ENCODE measurements at places on chromosomes 2 and 18.
A peak's percentile ranks its signal among the peaks of the same experiment; 100 is the strongest.

- DNase-seq, result no peak
Observed at GRCh38 chr2:121860758-121861227, 105.3 kb downstream of the TSN start.

DNA sequence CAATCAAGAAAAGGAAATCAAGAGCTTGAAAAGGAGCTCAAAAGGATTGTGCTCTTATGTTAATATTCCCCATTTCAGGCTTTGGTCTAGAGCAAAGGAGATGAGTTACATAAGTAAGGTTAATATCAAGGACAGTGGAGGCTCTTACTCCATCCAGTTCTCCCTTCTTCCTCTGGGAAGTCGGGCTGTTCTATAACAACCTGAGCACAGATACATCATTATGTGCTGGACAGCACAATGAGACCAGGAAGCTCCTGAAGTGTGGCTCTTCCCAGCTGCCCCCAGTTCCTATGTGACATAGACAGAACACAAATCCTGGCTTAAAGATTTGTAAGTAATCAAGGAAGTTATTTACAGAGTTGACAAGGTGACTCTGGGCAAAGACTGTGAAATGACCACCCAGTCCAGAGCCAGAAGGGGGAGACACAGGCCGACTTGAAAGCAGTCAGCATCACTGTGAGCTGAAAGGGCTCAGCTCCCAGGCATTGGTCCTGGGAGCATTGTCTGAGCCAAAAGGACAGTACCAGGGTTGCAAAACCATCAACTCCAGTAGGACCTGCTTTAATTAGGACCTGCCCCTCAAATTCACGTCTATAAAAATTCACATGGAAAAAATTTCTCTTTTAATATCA lies 917.6 kb upstream of the ACVR2A start:
- DNase-seq, result peak; percentile 78

DNA sequence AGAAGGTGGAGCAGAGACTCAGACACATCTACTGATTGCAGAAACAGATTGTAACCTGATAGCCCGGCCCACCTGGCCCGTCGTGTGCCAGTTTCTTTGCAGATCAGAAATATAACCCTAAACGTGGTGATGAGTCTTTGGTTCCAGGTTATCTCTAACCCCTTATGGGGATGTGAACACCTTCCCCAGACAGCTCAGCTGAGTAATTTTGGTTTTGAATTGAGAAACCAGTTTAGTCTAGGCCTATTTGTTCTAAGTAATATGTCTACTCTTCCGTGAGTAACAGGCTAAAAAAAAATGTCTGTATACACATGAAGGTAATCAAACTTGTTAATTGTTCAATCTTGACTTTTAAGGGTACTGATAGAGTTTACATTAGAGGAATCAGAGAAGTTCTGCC lies 35.7 kb downstream of the RASGRP3 start:
- DNase-seq, result no peak

DNA sequence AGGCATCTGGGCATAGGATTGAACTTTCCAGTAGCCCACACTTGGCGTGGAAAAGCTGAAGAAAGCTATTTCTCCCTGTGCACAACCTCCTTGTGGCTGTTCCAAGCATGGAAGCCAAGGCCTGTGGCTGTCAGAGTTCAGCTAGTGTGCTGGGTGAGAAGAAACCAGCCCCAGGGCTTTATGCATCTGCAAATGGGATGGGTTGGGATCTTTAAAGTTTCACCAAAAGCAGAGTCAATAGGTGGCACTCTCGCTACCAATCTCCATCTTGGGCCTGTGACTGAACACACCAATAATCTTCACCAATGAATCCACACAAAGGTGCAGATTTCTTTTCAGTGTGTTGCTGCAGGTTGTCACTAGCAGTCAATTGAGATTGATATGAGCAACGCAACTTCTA lies 542.8 kb downstream of the NRXN1 start:
- DNase-seq, result no peak

DNA sequence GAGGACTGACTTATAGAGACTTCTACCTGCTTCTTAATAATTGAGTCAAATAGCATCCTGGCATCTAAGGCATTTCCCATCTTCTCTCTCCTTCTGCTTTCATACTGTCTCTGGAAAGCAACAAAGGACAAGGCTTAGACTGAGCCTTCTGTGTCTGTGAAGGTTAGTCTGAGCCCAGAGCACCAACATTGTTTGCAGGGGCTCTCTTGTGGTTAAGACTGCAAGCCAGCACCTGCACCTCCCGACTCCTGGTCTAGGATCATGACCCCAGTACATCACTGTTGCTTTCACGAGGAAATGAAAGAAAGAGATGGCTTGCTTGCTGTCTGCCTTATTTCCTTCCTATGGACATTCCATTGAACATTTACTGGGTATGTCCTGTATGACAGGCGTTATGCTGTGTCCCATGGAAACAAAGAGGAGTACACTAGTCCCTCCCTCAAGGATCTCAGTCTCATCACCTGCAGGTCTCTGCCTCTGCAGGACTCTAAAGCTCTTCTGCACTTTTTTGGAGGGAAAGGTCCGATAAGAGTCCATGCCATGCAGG lies 315.8 kb upstream of the EPAS1 start:
- DNase-seq, result no peak

- DNase-seq, result no peak
Observed at GRCh38 chr2:149084924-149085795, 46.7 kb downstream of the LYPD6B start.

- no peak for DNase-seq
Observed at GRCh38 chr2:180846756-180847472, 133.5 kb upstream of the UBE2E3 start.

DNA sequence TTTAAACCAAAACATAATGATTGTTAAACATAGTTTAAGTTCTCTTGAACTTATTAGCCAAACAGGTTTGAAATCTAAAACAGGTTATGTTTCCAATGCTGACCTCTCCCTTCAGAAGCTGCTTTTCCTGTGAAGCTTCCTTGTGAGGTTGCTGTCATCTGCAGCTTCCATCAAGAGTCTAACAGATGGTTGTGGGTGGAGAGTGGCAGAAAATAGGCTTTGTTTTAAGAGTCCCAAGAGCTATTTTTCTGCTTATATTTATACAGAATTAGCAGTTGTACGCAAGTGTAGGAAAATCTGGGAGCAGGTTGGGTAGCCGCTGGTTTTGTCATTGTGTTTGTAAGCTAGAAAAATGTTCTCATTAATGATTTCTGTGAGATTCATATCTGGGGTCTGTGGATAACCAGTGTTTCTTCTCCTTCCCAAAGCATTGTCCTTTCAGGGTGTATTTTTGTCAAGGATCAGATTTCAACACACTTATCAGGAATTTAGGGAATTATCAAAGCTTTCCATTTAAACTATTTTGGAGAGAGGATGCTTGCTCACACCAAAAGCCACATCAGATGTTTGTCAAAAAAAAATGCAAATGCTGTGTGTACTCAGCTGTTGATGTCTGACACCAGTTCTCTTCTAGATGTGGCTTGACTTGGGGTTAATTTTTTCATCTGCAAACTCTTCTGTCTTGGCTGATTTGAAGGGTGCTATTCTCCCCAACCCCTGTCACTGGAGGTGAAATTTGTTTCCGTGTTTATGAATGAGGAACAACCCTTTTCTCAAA lies 78.1 kb upstream of the KIF5C start:
- DNase-seq, result no peak

DNA sequence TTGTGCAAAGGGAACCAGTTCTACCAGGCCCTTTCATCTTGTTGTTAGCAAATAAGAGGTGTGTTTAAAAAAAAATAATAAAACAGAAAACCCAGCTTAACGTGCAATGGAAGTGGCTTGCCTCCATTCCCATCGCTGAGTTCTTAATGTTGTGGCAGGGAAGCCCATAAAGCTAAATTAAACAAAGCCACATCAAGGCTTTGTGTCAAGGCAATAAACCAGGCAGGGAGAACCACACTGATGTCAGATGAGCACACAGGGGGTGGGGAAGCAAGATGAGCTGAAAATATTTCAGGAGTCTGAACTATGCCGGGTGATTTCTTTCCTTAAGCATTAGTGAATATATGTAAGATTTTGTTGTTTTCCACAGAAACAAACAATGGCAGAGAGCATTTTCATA lies 73.5 kb downstream of the PHLPP1 start:
- DNase-seq, result peak; percentile 13

GRCh38 chr18:35646449-35646848 lies 64.9 kb downstream of the GALNT1 start:
- DNase-seq, result no peak

DNA sequence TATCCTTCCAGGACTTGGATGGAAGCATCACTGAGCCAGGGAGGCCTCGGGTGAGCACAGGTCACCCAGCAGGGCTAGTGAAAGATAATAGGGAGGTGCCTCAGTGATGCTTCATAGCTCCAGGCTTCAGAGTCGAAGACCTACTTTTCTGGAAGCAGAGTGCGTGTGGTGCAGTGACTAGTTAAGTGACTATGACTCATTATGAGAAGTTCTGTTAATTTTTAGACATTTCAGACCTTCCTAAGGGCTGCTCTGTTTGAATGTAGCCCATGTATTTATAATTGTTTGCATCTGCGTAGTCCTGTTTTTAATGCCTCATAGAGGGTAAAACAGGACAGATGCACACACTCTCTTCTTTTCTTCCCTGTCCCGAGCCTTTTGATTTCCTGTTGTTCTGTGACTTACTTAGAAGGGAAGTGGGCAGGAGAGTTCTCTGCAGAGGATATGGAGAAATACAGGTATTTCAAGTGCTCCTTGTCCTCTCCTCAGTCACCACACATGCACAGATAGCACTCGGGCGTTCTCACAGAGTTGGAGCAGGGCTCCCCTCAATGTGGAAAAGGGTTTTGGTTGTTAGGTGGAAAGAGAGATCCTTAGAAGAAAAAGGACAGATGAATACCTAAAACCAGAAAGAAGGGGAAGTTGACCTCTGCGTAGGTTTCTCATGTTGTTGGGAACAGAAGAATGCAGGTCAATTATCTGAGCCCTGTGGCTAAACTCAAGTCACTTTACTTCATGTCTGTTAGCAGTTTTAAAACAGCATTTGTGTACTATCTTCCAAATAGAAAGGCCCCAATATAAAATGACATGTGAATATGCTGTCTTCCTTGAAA lies 34.7 kb downstream of the RALB start:
- DNase-seq, result no peak

GRCh38 chr2:238240757-238241711 lies 1.2 kb upstream of the HES6 start:
- peak; percentile 96 for DNase-seq

DNA sequence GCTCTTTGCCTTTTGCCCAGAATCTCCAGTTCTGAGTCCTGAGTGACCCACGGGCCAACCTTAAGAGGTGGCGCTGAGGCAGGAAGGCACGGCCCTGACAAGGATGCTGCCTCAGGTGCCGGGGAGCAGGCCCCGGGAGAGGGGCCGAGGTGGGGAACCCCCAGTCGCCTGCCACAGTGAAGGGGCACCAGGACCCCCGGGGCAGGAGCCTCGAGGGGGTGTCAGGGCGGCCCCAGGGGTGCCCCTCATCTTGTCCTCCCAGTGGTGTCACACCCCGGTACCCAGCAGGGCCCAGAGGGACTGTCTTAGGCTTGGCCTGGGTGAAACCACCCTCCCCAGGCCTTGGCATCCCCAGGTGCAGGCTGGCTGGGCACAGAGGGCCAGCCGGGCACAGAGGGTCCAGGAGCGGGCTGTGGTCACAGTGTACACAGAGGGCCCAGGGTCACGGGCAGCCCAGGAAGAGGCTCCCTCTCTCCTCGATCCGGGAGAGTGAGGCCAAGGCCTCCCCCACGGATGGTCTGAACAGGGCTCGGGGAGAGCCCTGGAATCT lies 1.0 kb downstream of the PDCD1 start:
- no peak for DNase-seq

GRCh38 chr18:57705011-57705410 lies 83.4 kb upstream of the NARS1 start:
- DNase-seq, result no peak

DNA sequence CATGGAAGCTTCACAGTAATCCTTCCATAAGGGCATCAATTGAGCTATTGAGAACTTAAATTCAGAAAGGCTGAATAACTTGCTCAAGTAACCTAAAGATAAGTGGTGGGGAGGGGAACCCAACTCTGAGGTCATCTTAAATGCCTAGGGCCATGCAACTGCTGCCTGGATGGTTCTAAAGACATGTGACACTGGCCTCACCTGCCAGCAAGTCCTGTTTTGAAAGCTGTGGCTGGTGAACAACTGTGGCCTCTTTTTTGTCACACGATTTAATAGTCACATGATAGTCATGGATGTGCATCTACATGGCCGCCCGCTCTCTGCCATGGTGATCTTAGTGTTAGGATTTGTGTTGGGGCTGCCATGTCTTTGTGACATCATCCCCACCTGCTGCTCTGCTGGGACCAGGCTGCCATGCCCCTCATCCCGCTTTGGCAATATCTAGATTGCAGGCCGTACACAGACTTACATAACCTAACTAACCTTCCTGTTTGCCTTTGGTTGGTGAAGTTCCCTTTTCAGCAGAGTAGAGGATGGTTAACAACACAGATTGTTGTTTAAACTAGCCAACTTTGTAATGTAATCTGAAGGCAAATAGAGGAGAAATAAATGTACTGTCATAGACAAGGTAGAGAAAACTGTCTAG lies 177.9 kb upstream of the SH3BP4 start:
- no peak for DNase-seq

DNA sequence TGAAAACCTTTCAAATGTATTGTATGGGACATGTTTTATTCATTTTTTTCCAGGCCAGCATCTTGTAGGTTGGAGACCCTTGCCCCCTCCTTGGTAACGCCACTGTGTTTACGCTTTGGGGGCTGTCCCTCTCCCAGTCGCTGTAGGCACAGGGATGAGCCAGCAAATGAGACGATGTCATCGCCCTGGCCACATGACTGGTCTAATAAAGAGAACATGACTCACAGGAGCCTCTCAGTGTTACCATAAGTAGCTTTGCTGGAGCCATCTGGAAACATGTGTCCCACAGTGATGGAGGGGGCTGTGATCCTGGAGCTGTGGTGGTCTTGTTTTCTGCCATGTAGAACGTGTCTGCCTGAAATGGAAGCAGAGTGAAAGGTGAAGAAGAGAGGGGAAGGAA lies 78.9 kb downstream of the CD8B2 start:
- DNase-seq, result peak; percentile 41

DNA sequence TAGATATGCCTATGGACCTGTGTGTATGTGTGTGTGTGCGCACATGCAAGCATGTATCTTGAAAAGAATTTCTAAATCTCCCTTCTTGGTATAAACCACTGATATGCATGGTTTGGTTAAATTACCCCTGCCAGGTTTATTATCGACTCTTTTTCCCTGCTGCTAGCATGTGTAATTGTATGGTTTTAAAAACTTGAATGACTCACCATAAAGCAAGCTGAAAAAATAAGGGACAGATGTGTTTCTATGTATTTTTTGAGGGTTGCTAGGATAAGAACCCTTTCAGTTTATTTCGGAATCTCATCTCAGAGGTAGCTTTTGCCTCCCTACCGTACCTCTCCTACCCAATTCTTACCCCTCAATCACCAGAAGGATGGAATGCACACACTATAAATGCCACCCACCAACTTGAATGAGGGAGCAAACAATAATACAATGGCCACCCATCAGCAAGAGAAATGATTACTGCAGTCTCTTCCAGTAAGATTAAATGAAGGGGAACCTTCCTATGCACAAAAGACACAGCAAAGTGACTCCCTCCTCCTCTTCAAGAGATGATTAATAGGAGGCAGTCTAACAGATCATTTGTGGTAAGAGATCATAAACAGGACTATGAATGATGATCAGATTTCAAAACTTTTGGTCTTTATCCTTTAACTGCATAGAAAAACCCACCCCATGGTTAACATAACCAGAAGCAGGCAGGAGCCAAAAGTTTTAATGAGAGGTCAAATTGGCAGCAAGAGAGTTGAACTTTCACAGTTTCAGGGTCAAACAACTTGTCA lies 357.2 kb downstream of the SATB2 start:
- DNase-seq, result no peak

- DNase-seq, result no peak
Observed at GRCh38 chr18:59189008-59189407, 30.9 kb upstream of the GRP start.
